ENCODE measurements at places on chromosomes 2 and 18. TPM values are rescaled to one million over a fixed set of nuclear protein-coding genes. Genes with fewer than 3 reads are reported as not detected.

DNA sequence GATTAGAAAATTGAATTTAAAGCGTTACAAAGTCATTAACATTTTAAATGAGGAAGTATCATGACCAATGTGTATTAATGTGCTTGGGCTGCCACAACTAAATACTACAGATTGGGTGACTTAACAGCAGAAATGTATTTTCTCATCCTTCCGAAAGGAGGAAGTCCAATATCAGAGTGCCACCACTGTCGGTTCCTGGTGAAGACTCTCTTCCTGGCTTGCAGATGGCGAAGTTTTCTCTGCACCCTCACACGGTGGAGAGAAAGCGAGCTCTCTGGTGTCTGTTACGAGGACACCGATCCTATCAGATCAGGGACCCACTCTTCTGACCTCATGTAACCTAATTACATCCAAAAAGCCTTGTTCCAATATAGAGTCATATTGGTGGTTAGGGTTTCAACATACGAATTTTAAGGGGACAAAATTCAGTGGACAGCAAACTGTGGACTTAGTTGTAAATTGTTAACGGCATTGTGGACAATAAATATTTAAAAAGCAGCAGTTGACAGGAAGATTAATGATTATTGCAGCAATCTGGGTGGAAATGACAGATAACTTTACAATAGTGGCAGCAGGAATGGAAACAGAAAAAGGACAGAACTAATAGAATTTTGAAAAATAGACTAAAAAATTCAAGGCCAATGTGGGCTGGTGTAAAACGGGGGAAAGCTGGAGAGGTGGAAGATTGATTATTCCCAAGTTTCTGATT is 35.1 kb upstream of the CYRIA start:
- H3K27me3 ChIP-seq, result no peaks in the 10 kb centered on the region
- no peak overlapping the region for H3K4me3 ChIP-seq
- H3K4me1 ChIP-seq, result no peaks in the 10 kb centered on the region
- H3K27ac ChIP-seq, result no peak overlapping the region
- no peaks in the 10 kb centered on the region for H3K36me3 ChIP-seq

GRCh38 chr2:38146907-38147307 is 71.0 kb upstream of the CYP1B1 start:
- DNase-seq, result no peak
- no peak overlapping the region for H3K4me3 ChIP-seq
- no peaks in the 10 kb centered on the region for H3K27me3 ChIP-seq
- peak overlapping the region; percentile 78 for H3K27ac ChIP-seq
- no peaks in the 10 kb centered on the region for H3K36me3 ChIP-seq

DNA sequence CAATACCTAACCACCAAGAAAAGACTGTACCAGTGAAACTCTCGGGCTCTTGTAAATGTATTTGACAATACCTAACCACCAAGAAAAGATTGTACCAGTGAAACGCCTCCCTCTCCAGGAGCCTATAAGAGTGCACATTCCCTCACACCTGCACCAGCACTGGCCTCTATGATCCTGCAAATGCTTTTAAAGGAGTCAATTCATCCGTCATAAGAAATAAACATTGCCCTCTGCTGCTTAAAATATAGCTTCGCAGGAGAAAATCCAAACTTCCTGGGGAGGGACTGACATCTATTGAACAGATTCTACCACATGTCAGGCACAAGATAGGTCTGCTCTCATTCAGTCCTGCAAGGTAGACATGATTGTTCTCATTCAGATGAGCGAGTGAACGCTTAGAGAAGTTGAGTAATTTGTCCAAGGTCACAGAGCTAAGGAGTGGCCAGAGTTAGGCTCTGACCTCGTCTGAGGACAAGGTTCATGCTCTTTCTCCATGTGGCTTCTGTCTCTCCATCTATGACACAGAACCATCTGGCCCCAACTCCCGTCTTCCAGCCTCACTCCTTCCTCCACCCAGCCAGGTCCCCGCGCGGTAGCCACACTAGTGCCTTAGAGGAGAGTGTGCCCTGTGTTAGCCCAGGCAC is 38.7 kb downstream of the MCFD2 start:
- H3K27ac ChIP-seq, result peak overlapping the region; percentile 0
- DNase-seq, result no peak
- no peaks in the 10 kb centered on the region for H3K36me3 ChIP-seq
- H3K4me3 ChIP-seq, result no peak overlapping the region
- H3K27me3 ChIP-seq, result no peaks in the 10 kb centered on the region
- peaks cover 41% of the 10 kb centered on the region for H3K4me1 ChIP-seq

Gene LYG1
- 1.0 TPM for total RNA-seq

DNA sequence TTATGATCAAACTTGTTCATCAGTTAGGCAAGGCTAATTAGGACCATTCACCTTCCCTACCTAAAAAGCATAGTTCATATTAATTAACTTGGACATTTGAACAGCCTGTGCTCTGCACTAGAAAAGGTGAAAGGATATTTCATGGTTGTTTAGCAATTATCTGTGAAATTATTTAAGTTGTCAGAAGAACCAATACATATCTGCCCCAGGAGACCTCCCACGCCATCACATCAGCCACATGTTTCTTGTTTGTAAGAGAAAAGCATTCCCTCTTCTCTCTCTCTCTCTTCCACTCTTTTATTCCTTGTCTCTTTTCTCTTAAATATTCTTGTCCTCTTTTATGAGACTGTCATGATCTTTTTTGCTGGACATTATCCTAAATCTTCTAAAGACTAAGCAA is 282.0 kb upstream of the RND3 start:
- no peak for DNase-seq
- H3K4me3 ChIP-seq, result no peak overlapping the region
- H3K4me1 ChIP-seq, result no peaks in the 10 kb centered on the region
- no peaks in the 10 kb centered on the region for H3K27me3 ChIP-seq
- H3K36me3 ChIP-seq, result no peaks in the 10 kb centered on the region

Gene NAB1
- total RNA-seq, result 39.9 TPM

DNA sequence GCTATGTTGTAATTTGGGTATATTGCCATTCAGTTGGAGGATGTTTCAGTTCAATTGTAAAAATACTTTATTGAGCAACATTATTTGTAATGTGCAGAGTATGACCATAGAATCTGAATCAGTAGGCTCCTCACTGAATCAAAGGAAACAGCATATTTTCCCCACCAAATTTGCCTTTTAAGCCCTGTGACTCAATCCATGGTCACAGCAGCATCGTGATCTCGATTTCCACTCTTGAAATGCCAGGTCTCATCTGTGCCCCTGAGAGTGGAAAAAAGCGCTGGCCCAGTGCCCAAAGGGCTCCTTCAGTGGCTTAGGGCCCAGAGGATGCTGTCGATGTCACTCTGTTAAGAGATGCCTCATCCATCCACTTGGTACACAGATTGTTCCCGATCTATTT is 57.5 kb downstream of the FHOD3 start:
- H3K36me3 ChIP-seq, result no peaks in the 10 kb centered on the region
- no peak for DNase-seq
- no peak overlapping the region for H3K4me3 ChIP-seq
- no peaks in the 10 kb centered on the region for H3K4me1 ChIP-seq
- no peaks in the 10 kb centered on the region for H3K27me3 ChIP-seq

Gene LONRF2
- total RNA-seq, result 2.1 TPM

DNA sequence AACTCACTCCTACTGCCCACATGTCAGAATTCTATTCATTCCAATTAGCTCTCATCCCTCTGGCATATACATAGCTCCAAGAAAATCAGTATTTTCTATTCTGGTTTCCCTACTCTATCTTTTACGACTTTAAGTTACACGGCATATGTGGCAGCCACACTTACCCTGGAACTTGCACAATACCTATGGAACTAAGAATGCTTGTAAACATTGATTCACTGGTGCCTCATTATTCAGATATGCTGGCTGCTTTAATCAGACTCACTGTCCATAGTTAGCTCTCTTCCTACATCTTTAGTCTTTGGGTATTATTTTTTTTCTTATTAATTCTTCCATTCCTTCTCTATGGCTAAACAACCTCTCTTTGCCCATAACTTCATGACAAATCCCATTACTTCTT is 1519.9 kb upstream of the ACVR2A start:
- no peaks in the 10 kb centered on the region for H3K4me1 ChIP-seq
- H3K4me3 ChIP-seq, result no peak overlapping the region
- no peaks in the 10 kb centered on the region for H3K36me3 ChIP-seq
- no peak overlapping the region for H3K27ac ChIP-seq
- H3K27me3 ChIP-seq, result no peaks in the 10 kb centered on the region
- no peak for DNase-seq

DNA sequence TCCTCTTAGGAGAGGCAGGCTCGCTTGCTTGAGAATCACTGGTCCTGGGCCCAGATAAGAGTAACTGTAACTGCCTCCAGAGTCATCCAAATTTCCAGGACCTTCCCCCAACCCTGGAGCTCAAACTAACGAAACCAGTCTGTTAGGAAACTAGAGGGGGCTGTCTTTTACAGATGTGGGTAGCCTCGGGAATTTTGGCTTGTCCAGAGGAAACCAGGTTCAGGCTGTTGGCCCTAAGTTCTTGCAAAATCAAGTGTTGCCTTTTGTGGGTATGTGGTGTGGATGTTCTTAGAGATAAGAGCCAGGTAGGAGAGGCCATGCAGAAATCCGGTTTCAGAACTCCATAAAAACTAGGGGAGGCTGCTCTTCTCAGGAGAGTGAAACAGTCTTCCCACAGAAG is 125.0 kb upstream of the DLX2 start:
- DNase-seq, result no peak
- no peaks in the 10 kb centered on the region for H3K4me1 ChIP-seq
- H3K27ac ChIP-seq, result no peak overlapping the region
- H3K36me3 ChIP-seq, result no peaks in the 10 kb centered on the region

- no peaks in the 10 kb centered on the region for H3K4me1 ChIP-seq
- no peak for DNase-seq
- no peaks in the 10 kb centered on the region for H3K27me3 ChIP-seq
- no peaks in the 10 kb centered on the region for H3K36me3 ChIP-seq
These were observed 769.2 kb upstream of the FAM98A start for GRCh38 chr2:34368304-34368703.

GRCh38 chr2:197908990-197909776 is 104.8 kb downstream of the PLCL1 start:
- H3K27ac ChIP-seq, result no peak overlapping the region
- H3K4me1 ChIP-seq, result no peaks in the 10 kb centered on the region

GRCh38 chr2:154261473-154262027 is 389.8 kb downstream of the GALNT13 start:
- no peaks in the 10 kb centered on the region for H3K27me3 ChIP-seq
- no peaks in the 10 kb centered on the region for H3K4me1 ChIP-seq
- no peak overlapping the region for H3K4me3 ChIP-seq
- H3K27ac ChIP-seq, result no peak overlapping the region

GRCh38 chr2:172995323-172996244 is 80.1 kb upstream of the MAP3K20 start:
- H3K36me3 ChIP-seq, result no peaks in the 10 kb centered on the region
- peaks cover 12% of the 10 kb centered on the region for H3K4me1 ChIP-seq
- H3K27ac ChIP-seq, result no peak overlapping the region
- H3K4me3 ChIP-seq, result no peak overlapping the region
- no peaks in the 10 kb centered on the region for H3K27me3 ChIP-seq
- DNase-seq, result no peak

Gene ALLC
- total RNA-seq, result not detected
